ENCODE measurements at places on chromosomes 7 and 10.

DNA sequence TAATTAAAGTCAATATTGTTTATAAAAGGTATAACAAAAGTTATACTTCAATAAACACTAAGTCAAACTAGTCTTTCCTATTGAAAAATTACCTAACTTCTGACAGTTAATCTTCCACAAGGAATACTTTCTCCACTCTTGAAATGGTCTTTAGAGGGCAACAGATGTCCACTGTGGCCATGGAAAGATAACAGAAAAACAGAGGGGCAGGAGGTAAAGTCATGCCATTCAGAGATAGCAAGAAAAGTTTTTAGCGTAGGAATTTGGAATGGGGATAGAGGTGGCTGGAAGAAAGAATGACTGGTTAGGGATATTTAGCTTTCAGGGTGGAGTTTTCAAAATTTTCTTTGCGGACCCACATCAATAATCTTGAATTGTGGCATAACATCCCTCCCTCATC, 34.7 kb downstream of the HYCC1 start:
- DNase-seq: no peak

- DNase-seq: no peak
These were observed 372.4 kb upstream of the VWC2 start for GRCh38 chr7:49400891-49401550.

DNA sequence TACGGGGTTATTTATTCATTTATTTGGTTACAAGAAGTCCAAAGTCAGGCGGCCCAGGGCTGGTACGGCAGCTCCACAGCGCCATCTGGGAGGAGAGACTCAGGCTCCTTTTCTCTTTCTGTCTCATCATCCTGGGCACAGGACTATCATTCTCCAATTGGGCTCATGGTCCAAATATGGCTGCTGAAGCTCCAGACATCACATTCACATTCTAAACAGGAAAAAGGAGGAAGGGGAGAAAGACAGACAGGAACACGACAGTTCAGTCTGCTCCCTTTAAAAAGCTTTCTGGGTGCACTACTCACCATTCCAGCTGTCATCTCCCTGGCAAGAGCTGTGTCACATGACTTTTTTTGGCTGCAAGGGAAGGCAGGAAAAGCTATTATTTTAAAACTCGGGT, 74.4 kb upstream of the PDZD8 start:
- no peak for DNase-seq

DNA sequence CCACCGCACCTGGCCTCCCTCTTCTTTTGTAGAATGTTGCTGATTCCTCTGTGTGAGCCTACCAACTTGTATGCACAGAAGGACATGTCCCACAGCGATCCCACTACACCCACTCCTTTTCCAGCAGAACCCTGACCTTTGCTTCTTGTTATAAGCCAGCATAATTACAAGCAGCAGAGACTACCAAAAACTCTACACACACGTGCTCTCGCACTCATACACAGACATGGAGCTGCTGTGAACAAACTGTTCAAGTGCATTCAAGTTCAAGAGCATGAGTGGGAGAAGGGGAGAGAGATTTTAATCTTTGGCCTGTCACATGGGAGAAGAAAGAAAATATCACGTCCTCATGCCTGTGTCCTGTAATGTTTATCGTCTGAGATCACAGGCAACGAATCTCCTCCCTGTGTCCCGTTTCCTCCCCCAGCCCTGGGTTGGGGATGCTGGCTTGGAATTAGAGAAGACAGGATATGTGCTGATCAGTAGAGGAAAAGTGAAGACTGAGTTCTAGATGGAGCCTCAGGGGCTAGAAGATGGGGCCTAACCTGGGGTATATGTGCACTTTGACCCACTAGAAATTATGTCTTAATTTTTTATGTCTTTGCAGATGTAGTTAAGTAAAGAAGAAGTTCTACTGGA, 79.6 kb downstream of the NHLRC2 start:
- DNase-seq: no peak

DNA sequence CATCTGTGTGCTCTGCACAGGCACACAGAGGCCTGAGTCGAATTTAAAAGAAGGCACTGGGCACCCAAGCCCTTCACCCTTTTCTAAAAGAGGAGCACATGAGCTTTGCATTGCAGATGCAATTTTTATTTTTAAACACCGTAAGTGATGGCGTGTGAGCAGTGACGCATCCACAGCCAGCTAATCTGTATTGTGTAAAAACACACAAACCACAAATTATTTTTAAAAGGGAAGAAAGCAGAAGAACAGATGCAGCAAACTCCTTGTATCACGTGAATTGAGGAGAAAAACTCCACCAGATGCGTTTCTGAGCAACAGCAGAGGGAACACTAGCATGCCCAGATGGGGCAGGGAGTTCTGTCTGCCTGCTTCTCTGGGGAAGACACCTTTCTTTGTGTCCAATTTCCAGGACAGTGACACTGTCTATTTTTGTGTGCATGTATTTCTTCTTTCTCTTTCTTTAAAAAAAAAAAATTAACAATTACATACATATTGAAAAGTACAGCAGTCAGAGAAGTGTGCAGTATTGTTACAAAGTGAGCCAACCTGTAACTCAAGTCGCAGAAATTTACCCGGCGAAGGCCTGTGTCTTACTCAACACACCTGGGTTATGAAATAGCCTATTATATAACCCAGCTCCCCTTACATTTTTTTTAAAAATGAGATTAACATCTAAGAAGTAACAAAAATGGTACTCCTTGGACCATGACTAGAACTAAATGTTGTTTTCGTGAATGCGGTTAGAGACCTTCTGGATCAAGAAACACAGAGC, 39.2 kb downstream of the EEPD1 start:
- DNase-seq: no peak

DNA sequence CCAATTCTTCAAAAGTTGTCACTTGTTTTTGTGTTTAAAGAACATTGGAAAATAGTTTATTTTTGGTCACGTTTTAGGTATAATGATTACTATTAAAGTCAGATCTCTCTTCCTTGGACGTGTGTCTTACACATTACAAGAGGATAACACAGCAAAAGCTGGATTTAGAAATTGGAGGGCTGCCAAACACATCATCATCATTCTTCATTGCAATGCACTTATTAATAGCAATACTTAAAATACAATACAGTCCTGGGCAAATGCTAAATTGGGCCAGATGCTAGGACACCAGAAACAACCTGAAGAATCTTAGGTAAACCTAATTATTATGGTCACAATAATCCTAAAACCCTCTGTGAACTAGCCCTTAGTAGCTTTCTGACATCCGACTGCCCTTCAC, 303.6 kb downstream of the DGKB start:
- DNase-seq: no peak

DNA sequence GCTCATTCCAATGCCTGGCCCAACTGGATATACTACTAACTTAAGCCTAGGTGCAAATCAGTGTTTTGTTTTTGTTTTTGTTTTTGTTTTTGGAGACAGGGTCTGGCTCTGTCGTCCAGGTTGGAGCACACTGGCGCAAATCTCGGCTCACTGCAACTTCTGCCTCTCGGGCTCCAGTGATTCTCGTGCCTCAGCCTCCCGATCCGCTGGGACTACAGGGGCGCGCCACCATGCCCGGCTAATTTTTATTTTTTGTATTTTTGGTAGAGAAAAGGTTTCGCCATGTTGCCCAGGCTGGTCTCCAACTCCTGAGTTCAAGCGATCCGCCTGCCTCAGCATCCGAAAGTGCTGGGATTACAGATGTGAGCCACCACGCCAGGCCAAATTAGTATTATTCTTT, 1.6 kb downstream of the PPP3CB start:
- no peak for DNase-seq

GRCh38 chr7:98078197-98078870, 28.3 kb upstream of the LMTK2 start:
- no peak for DNase-seq

DNA sequence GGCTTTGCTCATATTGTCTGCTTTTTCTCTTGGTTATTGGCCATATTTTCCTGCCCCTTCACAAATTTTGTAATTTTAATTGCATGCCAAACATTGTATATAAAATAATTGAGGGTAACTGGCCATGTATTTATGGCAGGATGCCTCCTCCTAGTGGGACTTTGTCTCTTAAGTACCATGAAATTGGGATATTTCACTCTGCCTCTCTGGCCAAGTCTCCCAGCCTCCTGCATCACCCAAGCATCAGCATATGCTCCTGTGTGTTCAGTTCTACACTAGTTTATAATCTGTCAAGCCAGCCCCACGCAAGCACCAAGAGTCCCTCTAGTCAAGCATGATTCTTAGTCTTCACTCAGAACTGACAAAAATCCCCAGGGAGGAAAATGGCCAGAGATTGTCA, 44.2 kb upstream of the FHIP2A start:
- DNase-seq: no peak

GRCh38 chr7:81600608-81601007, 169.2 kb downstream of the HGF start:
- no peak for DNase-seq

DNA sequence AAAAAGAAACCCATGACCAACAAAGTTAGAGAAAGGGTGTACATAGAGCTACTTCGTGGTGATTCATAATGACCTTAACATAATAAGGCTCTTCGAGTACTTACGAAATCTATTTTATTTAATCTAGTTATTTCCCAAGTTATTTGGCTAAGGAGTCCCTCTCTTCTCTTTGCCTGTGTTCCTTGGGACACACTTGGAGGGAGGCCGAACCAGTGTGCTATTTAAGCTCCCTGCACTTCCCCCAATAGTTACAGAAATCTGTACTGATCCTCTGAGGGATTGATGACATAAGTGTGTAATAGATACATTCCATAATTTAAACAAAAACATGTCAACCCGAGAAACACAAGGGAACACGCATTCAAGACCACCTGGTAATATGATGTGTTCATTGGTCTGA, 351.1 kb downstream of the GATA3 start:
- no peak for DNase-seq

DNA sequence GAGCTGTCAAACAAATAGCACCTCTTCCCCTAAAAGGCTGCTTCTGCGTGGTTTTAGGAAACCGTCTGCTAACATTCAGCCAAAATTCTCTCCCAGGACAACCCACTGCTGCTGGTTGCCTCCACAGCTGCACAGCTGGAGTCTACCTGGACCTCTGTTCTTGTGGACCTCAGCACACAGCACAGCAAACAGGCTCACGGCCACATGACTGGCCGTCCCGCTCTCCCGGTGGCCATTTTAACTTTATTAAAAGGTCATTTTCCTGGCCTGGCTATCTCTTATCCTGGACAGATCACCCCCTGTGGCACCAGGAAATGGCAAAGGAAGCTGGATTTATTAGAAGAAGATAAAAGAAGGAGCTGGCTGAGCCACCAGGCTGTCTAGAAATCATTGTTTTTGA, 27.6 kb downstream of the SORBS1 start:
- DNase-seq: no peak

GRCh38 chr7:111475419-111475748, 86.9 kb downstream of the IMMP2L start:
- DNase-seq: no peak

DNA sequence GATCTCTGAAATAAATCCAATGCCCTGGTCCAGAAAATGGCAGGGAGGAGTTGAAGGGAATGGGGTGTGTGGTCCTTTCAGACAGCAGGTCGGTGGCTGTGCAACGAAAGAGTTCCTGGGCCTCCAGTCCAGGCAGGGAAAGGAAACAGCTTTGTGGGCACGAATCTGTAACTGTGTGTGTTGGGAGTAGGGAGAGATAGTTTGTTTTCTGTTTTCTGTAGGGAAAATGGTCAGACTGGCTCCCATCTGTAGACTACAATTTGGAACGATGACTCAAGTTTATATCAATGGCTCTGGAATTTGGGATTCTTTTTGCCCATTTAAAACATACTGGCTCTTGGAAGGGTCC, 2.6 kb upstream of the HOXA9 start:
- DNase-seq: no peak

- no peak for DNase-seq
These were observed 33.2 kb downstream of the PNPLA8 start for GRCh38 chr7:108492742-108493141.

GRCh38 chr10:21314111-21314626, 211.3 kb downstream of the SKIDA1 start:
- no peak for DNase-seq

GRCh38 chr7:140176122-140176701, 571 bp downstream of the KDM7A start:
- no peak for DNase-seq

DNA sequence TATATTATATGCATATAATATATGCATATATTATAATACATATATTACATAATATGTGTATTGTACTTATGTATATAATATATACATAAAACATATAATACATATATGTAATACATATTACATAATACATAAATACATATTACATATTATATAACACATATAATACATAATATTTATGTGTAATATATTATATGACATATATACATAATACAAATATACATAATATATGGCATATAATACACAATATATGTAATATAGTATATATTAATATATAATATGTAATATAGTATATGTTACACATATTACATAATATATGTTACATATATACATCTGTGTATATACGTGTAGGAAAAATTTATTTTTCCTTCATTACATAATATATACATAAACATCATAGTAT, 63.4 kb downstream of the SGMS1 start:
- DNase-seq: no peak

- no peak for DNase-seq
These were observed 13.5 kb downstream of the TNPO3 start for GRCh38 chr7:129041142-129042085.

DNA sequence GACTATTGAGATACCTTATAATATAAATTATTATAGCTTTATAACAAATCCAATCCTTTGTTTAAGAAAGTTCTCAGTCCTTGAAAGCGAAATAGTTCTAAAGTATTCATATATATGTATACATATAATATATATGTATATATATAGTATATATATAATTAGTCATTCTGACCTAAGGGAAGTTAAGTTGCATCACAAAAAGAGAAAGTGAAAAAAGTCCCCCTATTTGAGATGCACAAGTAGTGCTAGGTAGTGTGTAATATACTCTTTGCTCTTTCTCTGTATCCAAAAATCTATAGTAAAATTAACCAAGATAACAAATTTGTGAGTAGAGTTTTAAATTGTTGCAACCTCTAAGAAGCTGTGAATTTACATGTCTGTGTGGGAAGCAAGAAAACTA, 13.3 kb upstream of the IFIT1B start:
- DNase-seq: no peak

DNA sequence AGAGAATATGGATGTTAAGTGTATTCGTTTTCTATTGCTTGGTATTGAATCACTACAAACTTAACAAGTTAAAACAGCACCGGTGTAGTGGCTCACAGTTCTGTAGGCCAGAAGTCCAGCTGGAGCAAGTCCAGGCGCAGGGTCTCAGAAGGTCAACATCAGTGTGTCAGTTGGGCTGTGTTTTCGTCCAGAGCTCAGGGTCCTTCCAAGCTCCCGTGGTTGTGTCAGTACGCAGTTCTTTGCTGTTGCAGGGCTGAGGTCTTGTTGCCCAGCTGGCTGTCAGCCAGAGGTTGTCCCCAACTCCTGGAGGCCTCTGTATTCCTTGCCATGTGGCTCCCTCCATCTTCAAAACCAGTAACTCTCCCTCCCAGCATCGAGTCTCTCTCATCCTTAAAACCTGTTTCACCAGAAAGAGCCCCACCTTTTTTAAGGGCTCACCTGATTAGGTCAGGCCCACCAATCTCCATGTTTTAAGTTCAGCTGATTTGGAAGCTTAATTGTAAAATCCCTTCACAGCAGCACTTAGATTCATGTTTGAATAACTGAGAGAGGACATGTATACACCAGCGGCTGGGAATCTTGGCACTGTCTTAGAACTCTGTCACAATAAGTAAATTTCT, 26.8 kb downstream of the ACADSB start:
- DNase-seq: no peak

- DNase-seq: no peak
These were observed 1174.3 kb downstream of the GATA3 start for GRCh38 chr10:9228771-9229170.

GRCh38 chr7:17947620-17948019, 7.3 kb upstream of the SNX13 start:
- no peak for DNase-seq

Data from activated T-cell treated with anti-CD3 and anti-CD28 coated beads for 4 hours (primary cell).